ENCODE measurements at places on chromosomes 2 and 18. TPM values are rescaled to one million over a fixed set of nuclear protein-coding genes. Genes with fewer than 3 reads are reported as not detected.

- no peak for DNase-seq
These were observed 116.6 kb downstream of the PIGN start for GRCh38 chr18:62070302-62070701.

GRCh38 chr2:164933671-164934189 lies 21.6 kb downstream of the SLC38A11 start:
- DNase-seq = no peak

Gene STK11IP
- total RNA-seq = 8.9 TPM

DNA sequence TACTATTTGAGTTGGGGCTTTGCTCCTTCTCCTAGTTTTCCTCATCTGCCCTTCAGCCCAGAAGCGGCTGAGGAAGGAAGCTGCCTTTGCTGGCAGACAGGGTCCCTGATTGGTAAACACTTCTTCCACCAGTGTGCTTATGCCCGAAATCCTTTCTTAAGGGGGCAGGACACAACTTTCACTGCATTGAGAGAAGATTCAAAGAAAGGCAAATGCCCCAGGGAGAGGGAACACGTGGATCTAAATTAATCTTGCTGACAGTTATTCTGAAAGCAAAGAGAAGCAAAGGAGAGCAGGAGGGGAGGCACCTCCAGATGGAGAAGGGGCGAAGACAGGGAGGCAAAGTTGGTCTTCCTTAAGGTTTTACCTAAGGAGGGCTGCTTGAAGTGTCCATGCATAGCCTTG lies 92.1 kb upstream of the EFEMP1 start:
- DNase-seq = no peak

GRCh38 chr2:44397447-44398175 lies 35.9 kb downstream of the CAMKMT start:
- DNase-seq = no peak

- no peak for DNase-seq
These were observed 511.9 kb upstream of the NRP2 start for GRCh38 chr2:205170399-205170798.

DNA sequence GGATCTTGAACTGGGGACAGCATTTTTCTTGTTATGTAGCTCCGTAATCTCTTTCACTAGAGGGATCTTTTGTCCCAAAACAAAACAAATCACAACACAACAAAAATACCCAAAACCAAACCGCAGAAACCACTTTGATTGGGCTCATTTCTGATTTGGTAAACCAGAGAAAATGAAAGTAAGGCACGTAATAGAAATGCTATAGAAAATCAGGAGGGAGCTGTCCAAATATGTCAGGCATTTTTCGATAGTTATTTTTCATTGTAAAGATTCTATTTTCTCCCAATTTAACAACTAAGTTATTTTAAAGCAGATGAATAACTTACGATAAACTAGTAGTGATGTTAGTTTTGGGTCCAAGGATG lies 406.5 kb downstream of the XIRP2 start:
- DNase-seq = no peak

GRCh38 chr2:100879296-100879695 lies 59.4 kb downstream of the NPAS2 start:
- no peak for DNase-seq

DNA sequence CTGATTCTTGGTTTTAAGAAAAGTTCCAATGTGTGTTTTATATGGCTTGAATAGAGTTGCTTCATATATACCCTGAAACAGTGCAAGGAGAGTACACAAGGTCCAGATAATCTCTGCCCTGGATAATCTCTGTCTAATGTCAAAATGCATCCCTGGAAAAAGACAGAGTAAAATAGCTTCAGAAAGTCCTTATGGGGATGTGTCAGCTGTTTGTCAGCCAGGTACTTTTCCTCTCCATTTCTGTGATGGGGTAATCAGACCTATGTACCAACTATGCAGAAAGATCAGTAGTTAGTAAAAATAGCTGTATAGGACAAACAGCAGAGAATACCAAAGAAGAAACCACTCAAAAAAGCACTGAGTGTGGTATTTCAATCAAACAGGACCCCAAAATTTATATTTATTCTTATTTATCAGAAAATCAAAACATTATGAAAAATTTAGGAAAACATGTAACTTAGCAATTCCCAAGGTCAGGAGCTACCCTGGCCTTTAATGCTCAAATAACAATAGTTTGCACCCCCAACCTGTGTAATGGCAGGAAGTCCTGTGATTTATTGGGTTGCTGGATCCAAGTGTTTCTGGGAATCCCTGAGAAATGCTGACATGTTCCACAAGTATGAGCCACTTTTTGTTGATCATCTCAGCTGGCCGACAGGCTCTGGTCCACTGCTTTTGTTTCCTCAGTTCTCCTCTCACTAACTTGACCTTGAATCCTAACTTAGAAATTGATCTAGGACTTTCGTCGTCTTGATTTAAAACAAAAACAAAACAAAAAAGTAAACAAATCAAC lies 69.6 kb downstream of the MDH1 start:
- no peak for DNase-seq

- no peak for DNase-seq
These were observed 8.5 kb upstream of the RMDN2 start for GRCh38 chr2:37916512-37917082.

All from esophagus muscularis mucosa (tissue), 4 donors.